ENCODE measurements at places on chromosomes 16 and 17. TPM values are rescaled to one million over a fixed set of nuclear protein-coding genes. Genes with fewer than 3 reads are reported as not detected.

Gene CHST4
- 0.82 TPM for total RNA-seq

Gene SLC25A11
- total RNA-seq: 74.2 TPM

Gene MYL4
- not detected for total RNA-seq

Gene TRAPPC2L
- total RNA-seq: 47.4 TPM

Gene GCGR
- not detected for total RNA-seq

Gene SEBOX
- not detected for total RNA-seq

Data from omental fat pad (tissue), 4 donors.